ENCODE measurements at places on chromosomes 4 and X. TPM values are rescaled to one million over a fixed set of nuclear protein-coding genes. Genes with fewer than 3 reads are reported as not detected.
A peak's percentile ranks its signal among the peaks of the same experiment; 100 is the strongest.

Gene SHROOM2
- total RNA-seq = not detected

DNA sequence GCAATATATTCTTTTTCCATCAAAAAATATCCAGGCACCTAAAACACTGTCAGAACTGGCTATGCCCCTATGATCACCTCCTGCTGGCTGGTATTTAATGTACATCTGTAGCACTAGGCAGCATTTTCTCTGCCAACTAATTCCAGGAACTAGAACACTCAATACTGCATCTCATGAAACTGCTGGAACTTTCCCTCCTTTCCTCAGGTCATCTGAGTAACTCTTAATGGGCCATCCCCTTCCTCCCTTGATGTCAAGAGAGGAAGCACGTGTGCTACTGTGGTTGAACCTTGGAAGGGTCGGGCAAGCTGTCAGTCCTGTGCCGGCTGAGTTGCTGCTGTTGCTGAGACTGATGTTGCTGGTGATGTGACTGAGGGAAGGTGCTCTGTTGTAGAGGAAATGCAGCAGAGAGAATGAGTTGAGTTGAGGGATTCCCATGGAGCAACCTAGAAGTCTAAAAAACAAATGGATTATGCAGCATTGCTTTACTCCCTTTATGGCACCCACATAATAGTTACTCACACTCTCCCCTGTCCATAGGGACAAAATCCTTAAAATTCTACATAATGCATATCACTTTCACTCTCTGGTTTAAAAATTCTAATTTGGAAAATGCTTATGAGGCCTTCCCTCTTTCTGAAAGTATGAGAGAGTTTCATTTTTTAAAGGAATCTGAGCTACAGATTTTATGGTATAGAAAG lies 39.5 kb downstream of the TMEM165 start:
- peak; percentile 28 for DNase-seq

DNA sequence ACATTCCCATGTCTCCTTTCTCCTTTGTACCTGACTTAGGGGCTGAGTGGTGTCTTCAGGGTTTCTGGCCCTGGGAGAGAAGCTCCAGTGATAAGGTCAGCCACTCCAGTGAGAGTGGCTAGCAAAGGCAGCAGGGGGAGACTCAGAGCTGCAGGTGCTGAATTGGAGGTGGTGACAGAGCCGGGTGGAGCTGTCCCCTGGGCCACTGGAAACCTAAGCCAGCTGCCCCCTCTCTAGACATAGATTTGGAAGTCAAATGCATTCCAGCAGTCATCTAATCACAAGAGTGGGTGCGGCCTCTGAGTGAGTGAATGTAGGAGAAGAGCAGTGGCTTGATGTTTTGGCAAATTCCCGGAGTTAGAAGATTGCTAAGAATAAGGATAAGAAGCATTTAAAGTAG lies 28.5 kb downstream of the TRIM2 start:
- peak; percentile 14 for DNase-seq

DNA sequence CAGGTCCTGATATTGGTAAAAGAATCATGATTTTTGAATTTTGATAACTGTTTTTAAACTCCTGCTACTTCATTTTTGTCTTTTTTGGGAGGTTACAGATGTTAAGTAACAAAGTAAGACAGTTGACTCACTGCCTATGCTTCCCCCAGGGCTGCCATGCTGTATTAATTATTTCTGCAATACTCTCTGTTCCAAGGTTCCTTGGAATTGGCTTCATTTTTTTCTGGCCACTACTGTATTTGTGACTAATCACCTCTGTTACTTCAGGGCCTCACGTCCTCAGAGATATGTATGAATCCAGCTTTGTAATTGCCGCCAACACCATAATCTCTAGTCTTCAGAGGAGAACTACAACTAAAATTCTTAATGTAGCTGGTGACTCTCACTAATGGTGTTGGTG lies 1729.3 kb downstream of the C4orf33 start:
- DNase-seq = no peak

Gene CXCL1
- not detected for total RNA-seq

- DNase-seq = peak; percentile 33
Measured at GRCh38 chrX:1239681-1240142, 27.3 kb upstream of the CRLF2 start.

Gene CHIC2
- 79.7 TPM for total RNA-seq

Gene PNMA6F
- total RNA-seq = not detected

DNA sequence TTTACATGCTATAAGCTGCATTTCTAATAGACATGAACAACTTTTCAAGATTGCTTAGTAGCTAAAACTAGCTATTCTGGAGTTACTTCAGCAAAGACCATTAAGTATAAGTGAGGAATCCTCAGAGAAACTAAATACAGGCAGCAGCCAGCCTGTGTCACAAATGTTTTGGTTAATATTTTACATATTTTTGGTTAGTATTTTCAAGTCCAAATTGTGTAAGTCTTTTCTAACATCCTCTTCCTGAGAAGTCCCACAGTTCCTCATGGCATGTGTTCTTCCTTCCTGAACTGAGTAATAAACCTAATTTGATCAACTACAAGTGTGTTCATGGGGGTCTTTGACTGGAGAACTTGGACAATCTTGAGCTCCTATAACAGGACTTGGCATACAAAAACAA lies 42.4 kb upstream of the MCF2 start:
- DNase-seq = no peak

Gene TBCK
- total RNA-seq = 78.5 TPM

DNA sequence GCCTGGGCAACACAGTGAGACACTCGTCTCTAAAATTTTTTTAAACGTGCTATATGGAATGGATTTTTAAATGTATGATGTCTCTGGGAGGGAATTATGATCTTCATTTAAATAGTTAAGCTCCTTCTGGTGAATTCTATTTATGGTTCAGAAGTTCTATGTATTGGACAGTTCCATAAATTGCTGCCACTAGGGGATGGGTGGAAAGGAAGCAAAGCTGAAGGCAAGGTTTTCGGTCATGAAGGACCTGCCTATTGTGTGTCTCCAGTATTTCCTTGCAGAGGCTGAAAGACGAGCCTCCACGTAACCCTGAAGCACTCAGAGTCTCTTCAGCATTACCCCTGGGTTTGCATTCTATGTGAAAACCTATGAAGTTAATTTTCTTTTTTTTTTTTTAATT lies 451.5 kb upstream of the FAT1 start:
- DNase-seq = no peak

DNA sequence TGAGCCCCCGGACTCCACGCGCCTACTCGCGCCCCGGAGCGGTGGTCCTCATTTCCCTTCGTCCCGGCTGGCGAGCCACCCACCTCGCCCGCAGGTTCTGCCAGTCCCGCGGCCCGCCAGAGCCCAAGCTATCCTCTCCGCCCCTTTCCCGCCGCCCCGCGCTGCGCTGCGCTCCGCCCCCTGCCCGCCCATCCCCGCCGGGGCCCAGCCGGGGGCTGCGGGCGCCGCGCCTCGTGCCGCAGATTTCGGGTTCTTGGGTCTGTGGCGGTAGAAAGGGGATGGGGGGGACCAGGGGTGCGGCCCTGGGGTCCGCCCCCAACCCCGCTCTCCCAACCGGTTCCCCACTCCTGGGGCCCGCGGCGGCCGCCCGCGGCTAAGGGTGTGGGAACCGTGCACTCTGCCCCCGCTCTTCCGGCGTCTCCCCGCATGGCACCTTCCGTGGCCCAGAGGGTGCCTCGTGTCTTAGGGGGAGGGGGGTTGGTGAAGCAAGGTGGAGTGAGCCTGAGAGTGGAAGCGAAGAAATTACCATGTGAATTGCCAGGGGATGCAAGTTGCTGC lies 650.8 kb upstream of the DIPK2B start:
- DNase-seq = peak; percentile 68

DNA sequence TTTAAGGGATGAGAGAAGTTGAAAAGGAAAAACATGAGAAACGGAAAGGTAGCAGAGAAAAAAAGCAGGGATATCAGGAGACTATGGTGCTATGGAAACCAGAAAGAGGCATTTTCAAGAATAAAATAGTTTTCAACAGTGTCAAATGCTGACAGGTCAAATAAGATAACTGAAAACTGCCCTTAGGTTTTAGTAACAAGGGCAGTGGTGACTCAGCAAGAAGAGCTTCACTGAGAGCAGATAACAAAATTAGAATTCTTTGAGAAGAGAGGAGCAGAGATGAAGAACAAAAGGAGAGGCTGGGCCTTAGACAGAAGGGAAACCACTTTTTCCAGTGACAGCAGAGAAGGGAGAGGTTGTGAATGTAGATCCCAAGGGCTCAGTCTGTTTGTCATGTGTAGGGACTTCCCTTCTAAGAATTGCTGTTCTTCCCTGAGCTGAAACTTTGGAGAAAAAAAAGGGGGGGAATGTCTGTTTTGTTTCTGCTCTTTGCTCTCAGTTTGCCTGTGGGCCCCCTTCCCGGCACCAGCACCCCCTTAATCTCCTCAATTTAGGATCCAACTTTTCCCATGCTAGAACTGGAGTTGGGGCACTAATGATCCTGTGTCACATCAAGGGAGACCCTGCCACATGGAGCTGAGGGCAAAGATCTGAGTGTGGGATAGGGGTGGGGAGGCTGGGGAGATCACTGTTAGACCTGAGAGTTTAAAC lies 26.8 kb upstream of the MAGEA10 start:
- DNase-seq = no peak

DNA sequence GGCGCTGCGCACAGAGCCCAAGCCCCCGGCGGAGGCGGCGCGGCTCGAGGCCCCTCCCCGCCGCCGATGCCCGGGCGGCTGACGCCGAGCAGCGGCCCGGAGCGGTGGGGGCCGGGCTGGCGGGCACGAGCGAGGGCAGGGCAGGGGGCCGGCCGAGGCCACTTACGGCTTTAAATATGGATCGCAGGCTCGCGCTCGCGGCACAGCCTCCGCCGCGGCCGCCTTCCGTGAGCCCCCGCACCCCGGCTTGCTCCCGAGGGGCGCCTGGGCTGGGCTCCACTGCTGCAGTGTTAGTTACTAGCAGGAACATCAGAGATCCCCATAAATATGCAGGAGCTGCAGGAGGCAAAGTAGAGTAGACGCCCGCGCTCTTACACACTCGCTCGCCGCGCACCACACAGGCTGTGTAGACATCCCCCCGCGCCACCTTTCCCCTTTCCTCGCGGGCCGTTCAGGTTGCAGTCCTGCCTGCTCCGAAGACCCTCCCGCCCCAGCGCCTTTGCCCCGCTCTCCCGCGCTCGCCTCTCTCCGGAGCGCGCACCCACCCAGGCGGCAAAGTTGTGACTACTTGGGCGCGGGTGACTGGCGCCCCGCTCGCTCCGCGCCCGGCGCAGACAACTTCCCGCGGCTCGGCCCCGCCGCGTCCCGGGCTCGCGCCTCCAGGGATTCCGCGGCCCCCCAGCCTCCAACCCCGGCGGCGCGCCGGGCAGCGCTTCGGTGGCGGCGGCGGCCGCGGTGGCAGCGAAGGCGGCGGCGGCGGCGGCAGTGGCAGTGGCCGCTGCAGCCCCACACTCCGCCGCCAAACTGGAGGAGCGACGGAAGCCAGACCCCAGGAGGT lies 152.0 kb upstream of the SLC4A4 start:
- peak; percentile 70 for DNase-seq

Gene ATP1B4
- not detected for total RNA-seq

Gene MYOZ2
- total RNA-seq = not detected

Gene ZNF711
- 0.75 TPM for total RNA-seq

Gene PF4V1
- 14.9 TPM for total RNA-seq

- no peak for DNase-seq
Measured at GRCh38 chr4:80454040-80454439, 118.5 kb downstream of the CFAP299 start.

DNA sequence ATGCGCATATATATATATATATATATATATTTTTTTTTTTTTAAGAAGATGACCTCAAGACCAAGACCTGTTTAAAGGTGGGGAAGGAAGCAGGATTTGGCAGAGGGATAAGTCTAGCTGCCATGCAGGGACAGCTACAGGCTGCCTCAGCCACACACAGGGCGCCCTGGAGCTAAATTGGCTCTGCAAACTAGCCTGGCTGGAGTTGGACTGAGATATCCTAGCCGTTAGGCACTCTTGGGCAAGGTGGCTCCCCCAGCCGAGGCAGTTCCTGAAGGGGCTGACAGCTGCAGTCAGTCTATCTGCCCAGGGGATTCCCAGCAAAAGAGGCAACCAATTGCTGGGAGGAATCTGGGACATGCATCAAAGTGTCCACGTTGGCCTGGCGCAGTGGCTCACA lies 21.9 kb downstream of the TRIML1 start:
- DNase-seq = no peak

- no peak for DNase-seq
Measured at GRCh38 chr4:76341063-76341462, 34.5 kb downstream of the STBD1 start.

GRCh38 chr4:100164808-100165760 lies 25.2 kb downstream of the DDIT4L start:
- no peak for DNase-seq

- DNase-seq = no peak
Measured at GRCh38 chr4:87031920-87032319, 97.1 kb downstream of the AFF1 start.

Gene NLGN3
- total RNA-seq = 4.0 TPM

Gene ARX
- total RNA-seq = not detected

Gene TBC1D8B
- total RNA-seq = 0.13 TPM

Gene PABPC5
- not detected for total RNA-seq

- DNase-seq = no peak
Measured at GRCh38 chr4:146514651-146515357, 6.9 kb downstream of the SLC10A7 start.

DNA sequence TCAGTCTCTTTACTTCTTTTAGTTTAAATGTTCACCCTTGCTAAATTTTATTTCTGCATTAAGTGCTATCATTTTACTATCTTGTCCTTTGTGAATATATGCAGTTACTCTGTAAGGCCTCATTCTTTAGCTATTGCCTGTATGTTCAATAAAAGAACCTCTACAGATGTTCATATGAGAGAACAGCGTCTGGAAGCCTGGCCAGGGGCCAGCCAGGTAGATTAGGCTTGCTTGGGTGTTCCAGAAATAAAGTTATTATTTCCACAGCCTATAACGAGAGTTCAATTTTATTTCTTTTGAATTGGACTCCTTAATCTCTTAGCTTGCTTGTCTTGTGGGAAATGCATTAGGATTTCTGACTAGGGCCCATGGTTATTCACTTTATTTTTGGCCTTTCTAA lies 214.5 kb downstream of the TLL1 start:
- DNase-seq = no peak

DNA sequence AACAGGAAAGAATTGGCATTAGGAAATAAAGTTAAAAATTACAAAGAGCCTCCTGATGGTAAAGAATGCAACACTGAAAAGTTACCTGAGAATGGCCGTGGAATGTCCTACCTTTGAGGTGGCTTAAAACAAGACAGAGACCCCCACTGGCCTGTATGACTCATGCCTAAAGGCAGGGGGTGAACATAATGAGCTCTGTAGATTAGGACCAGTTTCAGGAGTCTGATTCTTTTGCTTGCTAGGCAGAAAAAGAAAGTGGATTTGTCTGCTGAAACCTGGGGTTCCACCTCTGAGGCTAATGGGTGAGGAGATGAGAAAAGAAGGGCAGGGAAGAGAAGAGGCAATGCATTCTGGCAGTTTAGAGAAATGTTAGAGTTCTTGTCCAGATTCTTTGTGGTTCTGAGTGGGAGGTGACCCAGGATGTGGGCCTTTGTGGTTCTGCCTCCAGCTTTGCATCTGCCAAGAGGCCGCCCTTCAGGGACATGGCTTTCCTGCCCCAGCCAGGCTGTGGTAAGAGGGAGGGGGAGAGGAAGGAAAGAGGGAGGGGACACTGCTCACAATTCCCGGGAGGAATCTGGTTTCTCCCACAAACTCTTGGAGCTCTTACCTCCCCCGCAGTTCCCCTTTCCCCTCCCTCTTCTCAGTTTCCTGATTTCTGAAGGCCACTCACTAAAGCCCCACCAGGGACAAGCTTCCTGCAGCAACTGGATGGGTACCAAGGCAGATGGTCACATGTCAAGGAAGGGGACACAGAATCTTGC lies 109.6 kb downstream of the EFNB1 start:
- no peak for DNase-seq

- no peak for DNase-seq
Measured at GRCh38 chr4:143178923-143179322, 5.8 kb upstream of the USP38 start.

All from natural killer cell (primary cell).